Esophagus (tissue), 2 donors: ENCODE measurements at places on chromosomes 5 and 9. TPM values are rescaled to one million over a fixed set of nuclear protein-coding genes. Genes with fewer than 3 reads are reported as not detected.

The OTP gene
- polyA plus RNA-seq = not detected

The TRIM41 gene
- 14.2 TPM for polyA plus RNA-seq

The SMIM33 gene
- 0.02 TPM for polyA plus RNA-seq

The TRIM7 gene
- 33.8 TPM for polyA plus RNA-seq

The TAF11L3 gene
- not detected for polyA plus RNA-seq

The ACTBL2 gene
- polyA plus RNA-seq = not detected

The KIAA1191 gene
- 44.4 TPM for polyA plus RNA-seq

The LCN10 gene
- polyA plus RNA-seq = 14.9 TPM

The OBP2B gene
- polyA plus RNA-seq = not detected

The SOX30 gene
- polyA plus RNA-seq = 0.04 TPM

The FBP2 gene
- polyA plus RNA-seq = not detected

The FSTL4 gene
- 0.67 TPM for polyA plus RNA-seq

The CDC20B gene
- not detected for polyA plus RNA-seq

The GABRA6 gene
- not detected for polyA plus RNA-seq

The NUTM2G gene
- polyA plus RNA-seq = not detected

The CTXN3 gene
- polyA plus RNA-seq = 0.14 TPM

The CBY3 gene
- polyA plus RNA-seq = 0.05 TPM

The TGFBI gene
- polyA plus RNA-seq = 13.9 TPM

The C5orf34 gene
- 1.2 TPM for polyA plus RNA-seq

The FAM163B gene
- not detected for polyA plus RNA-seq

The ADAMTS16 gene
- polyA plus RNA-seq = not detected

The TAF1L gene
- polyA plus RNA-seq = not detected

The PCDHGA10 gene
- 1.2 TPM for polyA plus RNA-seq

The ALDH7A1 gene
- polyA plus RNA-seq = 88.3 TPM

The PCDHAC1 gene
- not detected for polyA plus RNA-seq

The PCDHB16 gene
- 0.16 TPM for polyA plus RNA-seq

The FOXD4L6 gene
- polyA plus RNA-seq = 0.04 TPM

The BTNL8 gene
- polyA plus RNA-seq = 0.07 TPM

The ECM2 gene
- polyA plus RNA-seq = 0.84 TPM

The ZDHHC21 gene
- 6.7 TPM for polyA plus RNA-seq

The TXNDC8 gene
- polyA plus RNA-seq = not detected

The GDF9 gene
- polyA plus RNA-seq = 0.16 TPM
